ENCODE measurements at places on chromosomes 12 and 14.

- no peak for DNase-seq
Measured at GRCh38 chr12:116233669-116234068, 43.8 kb downstream of the MED13L start.

DNA sequence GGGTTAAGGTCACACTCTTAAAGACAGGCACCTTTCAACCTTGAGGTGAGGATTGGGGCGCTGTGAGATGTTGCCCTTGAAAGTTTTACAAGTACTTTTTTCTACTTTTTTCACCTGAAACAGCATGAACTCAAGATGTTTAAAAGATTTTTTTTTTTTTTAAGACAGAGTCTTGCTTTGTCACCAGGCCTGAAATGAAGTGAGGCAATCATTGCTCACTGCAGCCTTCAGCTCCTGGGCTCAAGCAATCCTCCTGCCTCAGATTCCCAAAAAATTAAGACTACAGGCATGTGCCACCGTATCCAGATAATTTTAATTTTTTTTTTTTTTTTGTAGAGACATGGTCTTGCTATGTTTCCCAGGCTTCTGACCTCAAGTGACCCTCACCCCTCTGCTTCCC is 243.9 kb downstream of the DIO2 start:
- no peak for DNase-seq

DNA sequence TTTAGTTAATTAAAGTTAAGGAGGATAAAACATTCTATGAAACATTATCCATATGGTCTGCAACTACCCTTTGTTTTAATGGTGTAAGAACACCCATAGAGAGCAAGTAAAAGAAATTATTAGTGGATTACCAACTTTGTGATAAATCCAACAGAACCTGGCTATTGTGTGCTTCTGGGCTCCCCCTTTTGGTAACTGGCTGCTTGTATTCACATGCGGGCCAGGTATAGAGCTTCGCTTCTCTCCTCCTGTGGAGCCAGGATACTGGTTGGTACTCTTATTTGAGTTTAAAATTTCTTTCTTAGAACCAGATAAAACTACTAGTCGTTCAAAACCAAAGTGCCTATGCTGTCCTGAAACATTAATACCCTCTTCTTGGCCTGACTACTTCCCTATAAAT is 81.0 kb downstream of the PTPRR start:
- no peak for DNase-seq

- no peak for DNase-seq
Measured at GRCh38 chr14:56414236-56414635, 165.4 kb upstream of the TMEM260 start.

DNA sequence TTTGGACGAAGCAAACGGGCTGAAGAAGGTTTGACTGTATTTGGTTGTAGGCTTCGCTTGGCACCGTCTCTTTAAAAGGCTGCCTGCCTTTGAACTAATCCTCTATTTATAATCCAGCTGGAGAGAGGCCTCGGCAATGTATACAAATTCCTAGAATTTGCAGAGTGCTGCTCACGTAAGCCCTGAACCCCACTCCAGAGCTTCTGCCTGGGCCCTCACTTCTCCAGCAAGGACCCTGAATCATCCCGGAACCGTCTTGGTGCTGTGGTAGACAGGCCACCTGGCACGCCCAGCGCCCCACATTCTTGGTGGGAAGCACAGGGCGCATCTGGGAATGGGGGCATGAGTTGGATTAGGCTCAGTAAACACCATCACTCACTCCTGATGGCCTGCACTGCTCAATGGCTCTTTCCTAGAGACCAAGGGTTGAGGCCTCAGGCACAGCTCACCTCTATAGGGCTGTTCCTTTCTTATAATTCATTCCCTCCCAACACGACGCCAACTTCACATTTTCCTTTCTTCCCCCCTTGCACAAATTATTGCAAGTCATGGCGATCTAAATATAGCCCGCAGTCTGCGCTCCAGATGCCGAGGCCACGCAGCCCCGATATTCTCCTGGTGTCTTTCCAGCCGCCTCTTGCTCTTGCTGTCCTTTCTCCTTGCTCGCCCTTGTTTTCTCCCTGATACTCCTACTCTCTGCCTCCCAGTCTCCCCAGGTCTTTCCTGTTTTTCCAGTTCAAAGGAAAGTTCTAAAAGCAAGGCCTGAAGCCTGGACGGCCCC is 141.0 kb downstream of the ZFP36L1 start:
- DNase-seq: no peak

Data from neural crest cell (in vitro differentiated cells).